ENCODE measurements at places on chromosomes 3 and 15.

DNA sequence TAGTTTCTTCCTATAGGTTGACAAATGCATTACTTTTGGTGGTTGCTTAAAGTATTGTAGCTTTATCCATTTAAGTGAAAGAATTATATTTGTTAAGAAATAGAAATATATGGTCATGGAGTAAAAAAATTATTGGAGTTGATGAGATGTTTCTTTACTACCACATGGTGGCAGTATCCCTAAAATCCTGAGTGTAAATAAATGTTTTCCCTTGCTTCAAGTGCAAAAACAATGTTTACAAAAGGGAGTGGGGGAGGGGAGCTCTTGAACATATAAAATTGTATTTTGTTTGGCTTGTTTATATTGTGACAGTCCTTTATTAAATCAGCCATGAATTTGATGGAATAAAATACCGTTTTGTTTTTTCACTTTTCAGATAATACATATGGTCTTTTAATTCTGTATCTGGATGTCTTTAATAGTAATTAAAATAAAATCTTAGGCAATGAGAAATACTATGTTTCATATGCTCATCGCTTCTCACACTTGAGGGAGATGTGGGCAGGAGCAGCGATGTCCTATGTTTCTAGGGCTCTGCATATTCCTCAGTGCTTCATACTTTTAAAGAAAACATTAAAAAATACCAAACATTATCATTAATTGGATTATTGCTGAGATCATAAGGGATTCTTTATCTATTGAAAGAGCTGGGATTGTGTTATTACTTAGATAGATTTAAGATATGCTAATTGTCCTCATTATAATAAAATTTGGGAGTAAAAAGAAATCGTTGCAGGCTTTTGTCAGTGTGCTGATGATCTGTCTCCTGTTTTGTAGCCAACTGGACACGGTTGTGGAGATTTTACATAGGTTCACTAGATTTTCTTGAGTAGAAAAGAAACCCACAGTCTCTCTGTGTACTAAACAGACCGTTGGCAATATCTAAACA, 349.7 kb downstream of the TUSC7 start:
- peak; percentile 43 for DNase-seq

GRCh38 chr3:142298626-142299025, 73.2 kb upstream of the GK5 start:
- no peak for DNase-seq

DNA sequence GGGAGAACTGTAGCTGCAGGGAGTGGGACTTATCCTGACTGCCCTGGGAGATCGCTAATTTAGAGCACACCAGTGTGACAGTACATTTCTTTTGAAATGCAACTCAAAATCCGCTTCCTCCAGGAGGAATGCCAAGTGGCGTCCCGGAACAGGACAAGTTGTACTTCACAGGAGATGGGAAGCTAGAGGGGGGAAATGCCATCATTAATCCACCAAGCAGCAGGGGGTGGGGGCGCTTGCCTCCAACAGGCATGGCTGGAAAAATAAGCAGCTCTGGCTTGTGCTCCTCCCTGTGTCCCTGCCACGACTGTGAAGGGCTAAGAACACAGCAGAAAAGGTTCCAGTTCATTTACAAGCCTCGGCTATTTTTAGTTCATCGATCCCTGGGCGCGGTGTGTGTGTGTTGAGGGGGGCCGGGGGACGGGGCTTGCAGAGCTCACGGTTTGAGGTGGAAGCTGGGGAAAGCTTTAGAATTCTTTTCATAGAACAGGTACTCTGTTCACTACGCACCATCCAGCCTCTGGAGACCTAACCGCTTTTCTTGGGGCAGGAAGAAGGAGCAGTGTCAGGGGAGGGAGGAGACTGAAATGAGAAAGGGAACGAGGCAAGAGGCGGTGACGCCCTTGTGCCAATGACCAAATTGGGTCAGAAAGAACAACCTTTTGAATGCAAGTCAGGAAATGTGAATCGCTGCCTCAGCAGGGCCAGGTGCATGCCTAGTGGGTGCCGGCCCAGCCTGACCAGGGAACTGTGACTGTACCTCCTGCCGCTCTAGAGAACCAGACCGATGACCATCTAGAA, 51.8 kb upstream of the DGKG start:
- peak; percentile 15 for DNase-seq

DNA sequence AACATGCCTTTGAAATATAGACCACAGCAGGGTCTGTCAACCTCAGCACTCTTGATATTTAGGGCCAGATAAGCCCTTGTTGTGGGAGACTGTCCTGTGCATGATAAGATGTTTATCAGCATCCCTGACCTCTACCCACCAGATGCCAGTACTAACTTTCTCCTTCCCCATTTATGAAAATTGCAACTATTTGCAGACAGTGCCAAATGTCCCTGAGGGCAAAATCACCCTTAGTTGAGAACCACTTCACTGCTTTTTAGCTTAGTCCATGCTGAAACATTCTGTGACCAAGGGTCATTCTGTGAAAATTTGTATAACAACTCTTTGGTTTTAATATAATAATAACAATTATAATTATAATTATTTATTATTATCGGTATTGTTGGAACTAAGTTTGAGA, 1032.4 kb downstream of the MCTP2 start:
- no peak for DNase-seq

DNA sequence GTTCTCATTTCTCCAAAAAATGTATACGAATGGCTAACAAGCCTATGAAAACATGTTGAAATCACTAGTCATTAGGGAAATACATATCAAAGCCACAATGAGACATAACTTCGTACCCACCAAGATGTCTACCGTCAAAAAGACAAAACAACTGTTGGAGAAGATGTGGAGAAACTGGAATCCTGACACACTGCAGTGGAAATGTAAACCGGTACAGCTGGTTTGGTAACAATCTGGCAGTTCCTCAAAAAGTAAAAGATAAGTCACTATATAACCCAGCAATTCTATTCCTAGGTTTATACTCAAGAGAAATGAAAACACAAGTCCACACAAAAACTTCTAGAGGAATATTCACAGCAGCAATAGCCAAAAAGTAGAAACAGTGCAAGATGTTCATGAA, 7.0 kb downstream of the SCAPER start:
- DNase-seq = no peak

DNA sequence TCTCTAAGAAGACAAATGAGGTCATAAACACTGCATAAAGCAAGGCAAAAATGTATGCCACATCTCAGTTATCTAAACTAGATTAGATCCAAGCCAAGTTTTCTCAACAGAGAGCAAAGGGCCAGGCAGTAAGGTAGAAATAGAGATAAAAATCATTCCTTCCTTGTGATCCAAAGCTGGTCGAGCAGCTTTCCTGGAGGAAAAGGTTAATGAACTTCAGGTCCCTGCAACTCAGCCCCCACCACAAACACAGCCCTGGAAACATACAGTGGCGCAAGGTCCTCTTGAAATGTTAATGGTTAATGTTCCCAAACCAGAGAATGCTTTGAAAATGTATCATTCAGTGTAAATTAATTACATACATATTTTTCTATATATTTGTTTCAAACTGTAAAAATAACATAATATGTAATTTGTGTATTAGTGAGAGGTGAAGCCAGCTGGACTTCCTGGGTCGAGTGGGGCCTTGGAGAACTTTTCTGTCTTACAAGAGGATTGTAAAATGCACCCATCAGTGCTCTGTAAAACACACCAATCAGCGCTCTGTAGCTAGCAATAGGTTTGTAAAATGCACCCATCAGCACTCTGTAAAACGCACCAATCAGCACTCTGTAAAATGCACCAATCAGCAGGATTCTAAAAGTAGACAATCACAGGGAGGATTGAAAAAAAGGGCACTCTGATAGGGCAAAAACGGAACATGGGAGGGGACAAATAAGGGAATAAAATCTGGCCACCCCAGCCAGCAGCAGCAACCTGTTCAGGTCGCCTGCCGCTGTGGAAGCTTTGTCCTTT, 17.1 kb downstream of the LYSMD2 start:
- DNase-seq = no peak

DNA sequence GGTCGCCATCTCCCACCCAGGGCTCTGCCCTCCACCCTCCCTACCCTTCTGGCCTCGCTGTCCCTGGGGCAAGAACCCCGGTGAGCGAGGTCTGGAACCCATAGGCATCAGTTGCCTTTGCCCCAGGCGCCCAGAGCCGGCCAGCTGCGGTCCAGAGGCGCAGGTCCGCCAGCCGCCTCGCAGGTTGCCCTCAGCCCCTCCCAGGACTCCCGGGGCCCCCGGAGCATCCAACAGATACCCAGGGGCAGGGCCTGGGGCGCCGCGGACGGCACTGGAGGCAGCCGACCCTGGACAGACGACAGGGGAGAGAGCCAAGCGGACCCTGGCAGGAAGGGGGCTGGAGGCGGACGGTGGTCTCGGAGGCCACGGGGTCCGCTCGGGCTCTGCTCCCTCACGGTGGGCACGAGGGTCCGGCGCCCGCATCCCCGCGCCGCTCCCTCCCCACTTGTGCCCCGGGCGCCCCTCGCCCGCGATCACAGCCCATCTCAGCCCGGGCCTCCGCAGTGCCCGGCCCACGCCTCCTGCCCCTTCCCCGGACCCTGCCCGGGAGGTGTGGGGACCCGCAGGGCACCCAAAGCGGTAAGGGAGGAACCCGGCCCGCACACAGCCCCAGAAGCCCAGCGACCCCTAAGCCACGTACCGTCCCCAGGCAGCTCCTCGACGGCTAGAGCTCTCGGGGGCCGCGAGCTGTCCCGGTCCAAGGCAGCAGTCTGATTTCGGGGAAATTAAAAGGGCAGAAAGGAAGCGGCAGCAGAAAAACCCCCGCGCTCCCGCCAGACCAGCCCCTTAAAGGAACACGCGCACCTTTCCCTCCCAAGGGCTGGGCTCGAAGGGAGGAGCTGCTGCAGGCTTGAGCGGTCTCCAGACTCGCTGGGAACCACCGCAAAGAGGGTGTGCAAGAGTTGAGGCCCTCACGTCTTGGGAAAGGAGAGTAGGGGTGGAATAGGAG, at the start of gene HAPLN3:
HAPLN3 (minus strand) TSS at position 726 of the 949 bp plus-strand sequence. CDS start 8,246 bp downstream, outside the sequence.
- DNase-seq = no peak

DNA sequence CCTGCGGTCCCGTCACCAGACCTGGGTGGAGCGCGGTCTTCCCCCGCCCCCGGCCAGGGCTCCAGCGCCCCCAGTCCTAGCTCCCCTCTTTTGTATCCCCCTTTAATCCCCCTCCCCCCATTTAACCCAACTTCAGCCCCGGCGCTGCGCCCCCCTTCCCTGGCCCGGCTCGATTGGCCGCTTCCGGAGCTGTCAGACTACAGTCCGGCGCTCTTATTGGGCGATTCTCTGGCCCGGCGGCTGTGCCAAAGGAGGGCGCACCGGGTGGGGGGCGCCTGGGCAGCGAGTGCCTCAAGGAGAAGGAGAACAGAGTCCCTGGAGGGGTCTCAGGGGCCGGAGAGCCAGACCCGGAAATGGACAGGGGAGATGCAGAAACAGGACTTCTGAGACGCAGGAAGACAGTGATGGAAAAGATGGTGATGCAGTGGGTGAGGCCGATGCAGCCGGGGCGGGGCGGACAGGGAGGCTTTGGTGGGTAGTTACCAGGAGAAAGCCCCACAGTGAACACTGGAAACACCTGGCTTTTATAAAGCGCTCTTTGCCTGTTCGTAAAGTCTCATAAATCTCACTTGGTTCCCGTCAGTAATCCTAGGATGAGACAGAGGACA, 1.2 kb upstream of the ADCY5 start:
- DNase-seq = no peak

- DNase-seq = no peak
These were observed 665 bp upstream of the RASGRP1 start for GRCh38 chr15:38565287-38565670.

DNA sequence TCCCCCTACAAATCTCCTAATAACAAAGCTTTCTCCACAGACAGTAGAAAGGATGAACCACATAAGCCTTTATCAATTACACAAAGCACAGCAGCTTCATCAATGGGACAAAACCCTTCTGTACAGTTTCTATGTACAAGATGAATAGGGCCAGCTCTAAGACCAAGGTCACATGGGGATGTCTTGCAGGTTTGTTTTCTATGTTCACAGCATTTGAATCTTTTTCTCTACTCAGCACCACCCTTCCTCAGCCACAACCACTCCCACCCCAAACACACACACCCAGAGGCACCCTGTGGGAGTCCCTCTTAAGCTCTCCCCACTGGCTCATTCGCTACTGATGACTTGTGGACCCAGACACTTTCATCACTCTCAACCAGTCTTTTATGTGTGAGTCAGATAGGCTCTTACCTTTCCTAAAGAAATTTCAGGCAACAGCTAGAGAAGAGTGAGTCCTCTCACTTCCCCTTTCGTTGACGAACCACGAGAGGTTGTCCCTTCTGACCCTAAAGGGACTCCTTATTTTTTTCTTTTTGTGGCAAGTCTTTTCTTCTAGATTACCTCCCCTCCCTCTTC, 57.9 kb downstream of the ARHGAP31 start:
- no peak for DNase-seq

- peak; percentile 98 for DNase-seq
These were observed 26.8 kb upstream of the MTHFS start for GRCh38 chr15:79923515-79924169.

DNA sequence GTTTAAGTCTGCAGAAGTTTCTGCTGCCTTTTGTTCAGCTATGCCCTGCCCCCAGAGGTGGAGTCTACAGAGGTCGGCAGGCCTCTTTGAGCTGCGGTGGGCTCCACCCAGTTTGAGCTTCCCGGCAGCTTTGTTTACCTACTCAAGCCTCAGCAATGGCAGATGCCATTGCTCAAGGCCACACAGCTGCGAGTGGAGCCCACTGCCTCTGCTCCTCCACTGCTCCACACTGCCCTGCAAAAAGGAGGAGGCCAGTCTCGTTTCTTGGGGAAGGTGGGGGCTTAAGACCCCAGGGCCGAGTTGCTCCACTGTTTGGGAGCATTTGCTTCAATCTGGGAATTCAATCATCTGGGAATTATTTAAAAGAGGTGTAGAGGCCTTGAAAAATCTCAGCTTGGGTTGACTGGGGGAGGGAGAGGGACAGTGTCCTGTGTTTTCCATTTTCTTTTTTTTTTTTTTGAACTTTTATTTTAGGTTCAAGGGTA, 144.6 kb upstream of the MEF2A start:
- DNase-seq = peak; percentile 4

DNA sequence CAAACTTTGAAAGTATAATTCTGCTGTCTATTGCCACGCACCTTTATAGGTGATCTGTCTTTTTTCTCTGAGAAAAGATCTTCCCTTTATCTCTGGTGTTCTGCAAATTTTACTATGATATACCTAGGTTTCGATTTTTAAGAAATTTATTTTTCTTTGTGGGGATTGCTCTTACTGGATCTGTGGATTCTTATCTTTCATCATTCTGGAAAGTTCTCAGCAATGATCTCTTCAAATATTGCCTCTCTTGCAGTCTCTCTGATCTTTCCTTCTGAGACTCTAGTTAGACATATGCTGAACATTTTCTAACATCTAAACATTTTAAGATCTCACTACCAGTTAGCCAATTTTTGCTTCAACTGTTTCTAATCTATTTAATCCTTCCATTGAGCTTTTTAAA, 47.0 kb upstream of the ATOSA start:
- no peak for DNase-seq

DNA sequence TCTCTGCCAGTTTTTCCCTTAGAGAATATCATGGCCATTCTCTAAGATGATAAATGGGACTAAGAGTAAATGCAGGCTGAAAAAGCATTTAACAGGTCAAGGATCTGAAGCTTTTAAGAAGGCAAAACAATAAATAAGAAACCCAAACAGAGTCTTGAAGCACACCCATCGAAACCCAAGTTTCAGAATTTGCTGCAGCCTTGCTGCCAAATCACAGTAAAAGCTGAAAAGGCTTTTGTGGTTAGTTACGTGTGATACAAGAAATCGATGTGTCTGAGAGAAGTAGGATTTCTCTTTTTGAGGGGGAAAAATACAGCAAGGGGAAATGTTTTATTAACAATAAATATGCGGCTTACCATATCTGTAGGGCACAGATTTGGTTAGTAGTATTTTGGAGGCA, 92.0 kb downstream of the IGF1R start:
- DNase-seq = no peak
